ENCODE measurements at places on chromosomes 6 and 20.

DNA sequence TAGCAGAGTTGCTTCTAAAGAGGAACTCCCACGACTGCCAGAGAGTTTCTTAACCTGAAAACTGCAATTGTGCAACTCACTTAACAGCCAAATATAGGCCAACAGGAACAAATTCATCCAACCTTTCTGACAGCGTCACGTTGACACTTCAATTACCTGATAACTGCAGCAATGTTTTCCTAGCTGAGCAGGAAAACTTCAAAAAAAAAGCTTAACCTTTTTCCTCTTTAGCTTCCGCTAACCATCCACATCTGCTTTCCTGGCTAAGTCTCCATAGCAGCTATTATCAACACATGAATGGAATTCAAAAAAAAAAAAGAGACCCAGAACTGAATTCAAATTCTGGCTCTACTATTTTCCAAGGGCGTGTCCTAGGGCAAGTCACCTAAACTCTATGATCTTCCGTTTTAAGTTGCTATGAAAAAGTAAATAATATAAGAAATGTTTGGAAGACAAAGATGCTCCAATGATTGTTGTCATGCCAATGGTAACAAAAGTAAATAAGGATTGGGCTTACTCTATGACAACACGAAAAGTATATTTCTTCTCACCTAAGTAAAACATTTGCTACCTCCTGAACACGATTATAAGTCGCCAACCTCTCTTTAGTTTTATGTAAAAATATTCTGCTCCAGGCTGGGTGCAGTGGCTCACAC, 524.6 kb upstream of the JARID2 start:
- DNase-seq, result no peak

- DNase-seq, result no peak
Observed at GRCh38 chr6:84902354-84902928, 138.0 kb upstream of the TBX18 start.

- DNase-seq, result no peak
Observed at GRCh38 chr20:57111028-57111373, 155.4 kb downstream of the BMP7 start.

DNA sequence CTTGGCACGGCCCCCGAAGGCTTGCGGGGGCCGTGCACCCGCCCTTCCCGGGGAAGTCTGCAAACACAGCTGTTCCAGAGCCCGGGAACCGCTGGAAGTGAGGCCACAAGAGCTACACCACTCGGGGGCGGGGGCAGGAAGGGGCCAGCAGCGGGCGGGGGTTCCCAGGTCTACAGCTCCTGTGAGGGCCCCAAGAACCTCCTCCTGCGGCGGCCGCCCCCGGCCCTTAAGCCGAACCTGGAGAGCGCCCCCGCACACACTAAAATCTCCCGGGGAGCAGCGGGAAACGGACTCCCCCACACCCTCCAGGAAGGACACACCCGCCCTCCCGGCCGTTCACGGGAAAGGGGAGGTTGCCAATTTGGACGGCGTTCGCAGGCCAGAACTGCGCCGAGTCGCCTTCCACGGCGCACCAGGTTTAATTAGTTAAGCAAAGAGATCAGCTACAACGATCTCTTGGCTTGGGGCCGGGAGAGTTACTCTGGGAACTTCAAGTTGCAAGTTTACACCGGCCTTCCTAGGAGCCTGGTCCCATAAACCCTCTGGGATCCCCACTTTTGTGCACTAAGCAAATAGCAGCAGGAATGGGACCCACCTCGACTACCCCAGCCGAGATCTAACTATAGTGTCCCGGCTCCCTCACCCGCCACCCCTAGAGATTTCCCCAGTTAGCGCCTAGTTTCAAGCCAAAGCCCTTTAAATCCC, 1.7 kb downstream of the JAG1 start:
- peak; percentile 63 for DNase-seq

DNA sequence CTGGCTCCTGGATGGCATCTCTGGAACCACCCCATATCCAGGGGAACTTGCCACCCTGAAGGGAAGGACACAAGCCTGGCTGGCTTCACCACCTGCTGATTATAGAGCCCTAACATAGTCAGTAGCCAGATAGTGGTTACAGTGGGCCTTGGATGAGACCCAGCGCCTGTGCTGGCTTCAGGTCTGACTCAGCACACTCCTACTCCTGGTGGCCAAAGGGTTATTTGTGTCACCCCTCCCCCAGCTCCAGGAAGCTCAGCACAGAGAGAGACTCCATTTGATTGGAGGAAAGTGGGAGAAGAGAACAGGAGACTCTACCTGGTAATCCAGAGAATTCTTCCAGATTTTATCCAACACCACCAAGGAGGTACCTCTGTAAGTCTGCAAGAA, 12.8 kb downstream of the SNX14 start:
- DNase-seq, result no peak

- DNase-seq, result no peak
Observed at GRCh38 chr20:49956689-49957088, 20.5 kb downstream of the RNF114 start.

DNA sequence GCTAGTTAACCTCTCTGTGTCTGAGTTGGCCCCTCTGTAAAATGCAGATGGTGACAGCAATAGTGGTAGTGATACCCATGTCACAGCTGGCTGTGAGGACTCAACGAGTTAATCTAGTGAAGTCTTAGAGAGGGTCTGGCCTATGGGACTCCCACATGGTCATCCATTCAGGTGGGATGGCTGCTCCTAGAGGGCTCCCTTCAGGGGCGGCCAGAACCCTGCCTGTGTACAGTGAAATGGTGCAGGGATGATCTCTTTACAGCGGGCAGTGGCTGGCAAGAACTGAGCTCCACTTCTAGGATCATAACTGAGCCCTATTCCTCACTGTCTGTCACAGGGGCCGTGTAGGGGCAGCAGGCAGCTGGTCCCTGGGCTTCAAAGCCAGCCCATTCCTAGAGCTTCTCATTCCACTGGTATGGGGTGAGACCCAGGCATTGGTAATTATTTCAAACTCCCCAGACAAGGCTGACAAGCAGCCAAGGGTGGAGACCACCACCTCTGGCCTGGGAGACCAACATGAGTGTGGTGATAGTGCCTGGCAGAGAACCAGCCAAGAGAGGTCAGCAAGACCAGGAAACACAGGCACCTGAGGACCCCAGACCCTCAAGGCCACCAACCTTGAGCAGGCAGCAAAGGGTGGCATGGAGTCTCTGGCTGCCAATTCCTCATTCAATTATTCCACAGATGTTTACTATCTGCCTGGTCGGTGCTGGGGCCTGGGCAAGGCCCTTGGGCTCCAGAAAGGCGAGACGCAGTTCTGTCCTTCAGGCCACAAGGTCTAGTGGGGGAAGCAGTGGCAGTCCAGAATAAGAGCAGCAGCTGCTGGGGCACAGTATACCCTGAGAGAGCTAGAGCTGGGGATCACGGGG, 103.4 kb downstream of the MRPL14 start:
- no peak for DNase-seq

GRCh38 chr20:52896348-52896747, 75.8 kb upstream of the TSHZ2 start:
- DNase-seq, result no peak

DNA sequence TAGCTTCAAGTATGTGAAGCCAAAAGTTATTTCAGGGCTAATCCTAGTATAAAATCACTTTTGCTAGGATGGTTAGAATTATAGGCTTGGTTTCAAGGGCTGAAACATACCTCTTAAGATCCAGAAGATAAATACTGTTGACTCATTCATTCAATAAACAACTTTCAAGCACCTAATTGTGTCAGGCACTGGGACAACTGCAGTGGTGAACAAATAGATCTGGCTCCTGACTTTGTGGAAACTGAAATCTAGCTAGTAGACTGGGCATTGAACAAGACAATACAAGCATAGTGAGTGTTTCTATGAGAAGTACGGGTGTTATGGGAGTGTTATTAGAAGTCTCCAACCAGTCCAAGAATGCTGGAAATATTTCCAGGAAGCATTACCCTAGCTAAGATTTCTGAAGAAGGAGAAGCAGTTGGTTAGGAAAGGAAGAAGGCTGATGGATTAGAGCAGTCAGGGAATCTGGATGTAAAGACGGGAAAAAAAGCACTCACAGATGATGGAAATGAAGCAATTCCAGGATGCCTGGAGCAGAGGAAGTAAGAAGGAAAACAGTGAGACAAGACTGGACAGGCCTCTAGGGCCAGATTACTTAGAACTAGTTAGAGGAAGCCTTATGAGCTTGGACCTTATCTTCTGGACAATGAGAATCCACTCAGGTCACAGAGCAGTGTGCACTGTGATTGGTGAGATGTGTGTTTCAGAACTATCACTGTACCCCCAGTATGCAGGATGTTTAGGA, 132.6 kb upstream of the RAB32 start:
- DNase-seq, result no peak

GRCh38 chr20:8656335-8656734, 412.6 kb upstream of the PLCB4 start:
- DNase-seq, result no peak

DNA sequence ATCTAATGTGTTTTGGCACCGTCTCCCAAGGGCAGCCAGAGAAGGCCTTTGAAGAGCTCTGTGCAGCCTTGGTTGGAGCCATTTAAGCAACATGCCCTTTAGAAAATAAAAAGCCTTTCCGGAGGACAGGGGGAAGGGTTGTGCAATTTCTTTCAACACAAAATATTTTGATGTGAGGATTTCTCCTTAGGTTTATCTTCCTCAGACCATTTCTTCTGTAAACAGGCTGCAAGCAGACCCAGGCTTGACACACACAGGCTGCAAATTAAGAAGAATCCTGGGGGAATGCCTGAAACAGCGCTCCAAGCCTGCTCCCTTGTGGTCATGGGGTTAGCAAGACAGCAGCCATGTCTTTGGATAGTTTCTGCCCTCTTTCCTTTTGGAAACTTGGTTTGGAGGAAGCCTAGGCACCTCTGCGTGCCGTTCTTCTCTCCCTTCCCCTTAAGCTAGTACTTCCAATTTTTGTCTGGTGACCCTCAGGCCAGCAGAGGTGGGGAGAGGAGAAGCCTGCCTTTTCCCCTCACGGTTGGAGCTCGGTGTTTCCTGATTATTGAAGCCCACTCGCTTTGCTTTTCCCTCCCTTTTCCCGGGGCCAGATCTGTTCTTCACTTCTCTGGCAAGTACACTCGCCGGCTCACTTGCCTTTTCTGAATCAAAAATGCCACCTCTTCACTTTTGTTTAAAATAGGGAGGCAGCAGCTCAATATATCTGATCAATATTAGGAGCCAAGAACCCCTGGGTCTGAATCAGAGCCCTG, 39.6 kb upstream of the NOX3 start:
- DNase-seq, result no peak

GRCh38 chr20:4110885-4111284, 95.5 kb upstream of the RNF24 start:
- DNase-seq, result no peak

DNA sequence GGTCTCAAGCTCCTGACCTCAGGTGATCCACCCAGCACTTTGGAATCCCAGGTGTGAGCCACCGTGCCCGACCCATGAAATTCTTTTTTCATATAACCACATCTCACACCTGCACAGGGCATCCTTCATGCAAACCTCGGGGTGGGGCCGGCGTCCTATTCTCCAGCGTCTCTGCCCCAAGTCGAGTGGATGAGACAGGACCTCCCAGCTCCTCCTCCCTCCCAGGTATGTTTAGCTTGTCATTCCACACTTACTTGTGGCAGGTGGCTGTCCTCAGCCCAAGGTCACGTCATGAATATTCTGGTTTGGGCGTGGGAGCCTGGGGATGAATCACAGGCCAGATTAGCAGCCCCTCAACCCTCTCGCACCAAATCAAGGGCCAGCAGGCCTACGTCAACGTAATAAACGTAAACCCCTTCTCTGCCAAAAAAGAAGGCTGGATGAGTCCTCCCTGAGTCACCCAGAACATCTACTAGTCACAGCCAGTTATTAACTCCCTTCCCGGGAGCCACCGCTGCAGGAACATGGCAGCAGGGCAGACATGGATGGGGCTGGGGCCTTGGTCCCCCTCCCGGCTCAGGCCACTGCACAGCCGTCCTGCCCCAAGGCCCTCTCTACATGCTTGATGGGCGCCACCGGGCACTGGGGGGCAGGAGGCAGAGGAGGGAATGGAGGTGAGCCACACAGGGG, 91.7 kb downstream of the YTHDF1 start:
- DNase-seq, result peak; percentile 86

- DNase-seq, result no peak
Observed at GRCh38 chr6:9632026-9632425, 782.8 kb downstream of the TFAP2A start.

DNA sequence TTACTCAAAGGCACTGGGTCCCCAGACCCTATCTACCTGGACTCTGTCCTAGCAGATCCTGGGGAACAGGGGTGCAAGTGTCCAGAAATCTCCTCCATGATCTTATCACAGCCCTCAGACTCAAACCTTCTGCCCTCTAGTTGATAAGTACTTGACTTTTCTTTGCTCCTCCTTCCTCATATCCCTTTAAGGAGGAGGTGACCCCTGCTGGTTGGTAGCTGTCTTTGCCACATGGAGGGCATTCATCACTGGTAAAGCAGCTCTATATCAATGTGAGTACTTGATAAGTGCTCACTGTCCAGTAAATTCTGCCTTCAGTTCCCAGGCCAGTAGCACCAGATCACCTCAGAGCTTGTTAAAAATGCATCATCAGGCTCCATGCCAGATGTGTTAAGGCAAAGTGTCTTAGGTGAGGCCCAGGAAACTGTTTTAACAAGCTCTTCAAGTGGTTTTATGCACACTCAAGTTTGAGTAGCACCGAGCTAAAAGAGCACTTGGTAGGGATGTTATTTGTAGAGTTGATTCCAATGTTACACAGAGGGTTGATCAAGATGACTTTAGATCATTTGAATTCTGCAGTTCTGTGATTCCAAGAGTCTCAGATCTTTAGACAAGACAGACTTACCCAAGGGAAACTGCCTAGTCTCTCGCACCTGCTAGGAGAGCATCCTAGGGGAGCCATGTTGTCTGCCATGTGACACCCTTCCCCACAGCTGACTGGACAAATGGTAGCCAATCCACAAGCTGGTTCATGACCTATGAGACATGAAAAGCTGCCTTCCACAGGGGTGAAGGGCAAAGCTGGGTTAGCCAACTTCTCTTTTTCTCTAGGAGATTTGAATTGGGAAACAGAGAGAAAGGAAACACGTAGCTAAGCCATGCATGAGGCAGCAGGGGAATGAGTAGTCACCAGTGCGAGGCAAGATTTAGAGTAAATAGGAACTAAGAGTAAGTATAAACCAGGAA, 18.6 kb downstream of the TREML2 start:
- peak; percentile 55 for DNase-seq

DNA sequence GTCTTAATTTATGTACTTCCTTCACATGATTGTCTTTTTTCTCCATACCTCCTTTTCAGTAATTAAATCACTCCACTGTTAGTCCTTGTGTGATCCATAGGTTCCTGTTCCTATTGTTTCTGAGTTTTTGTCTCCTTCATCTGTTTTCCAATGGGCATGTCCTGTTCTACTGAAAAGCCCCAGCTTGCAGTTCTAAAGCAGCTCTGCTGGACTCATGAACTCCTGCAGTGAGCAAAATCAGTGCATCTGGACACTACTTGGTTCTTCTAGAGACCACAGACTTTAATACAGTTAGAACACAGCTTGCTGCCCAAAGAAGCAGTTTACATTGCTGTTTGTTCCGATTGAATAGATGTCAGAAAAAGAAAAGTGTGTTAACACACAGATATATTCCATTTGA, 593.3 kb upstream of the HS3ST5 start:
- no peak for DNase-seq

DNA sequence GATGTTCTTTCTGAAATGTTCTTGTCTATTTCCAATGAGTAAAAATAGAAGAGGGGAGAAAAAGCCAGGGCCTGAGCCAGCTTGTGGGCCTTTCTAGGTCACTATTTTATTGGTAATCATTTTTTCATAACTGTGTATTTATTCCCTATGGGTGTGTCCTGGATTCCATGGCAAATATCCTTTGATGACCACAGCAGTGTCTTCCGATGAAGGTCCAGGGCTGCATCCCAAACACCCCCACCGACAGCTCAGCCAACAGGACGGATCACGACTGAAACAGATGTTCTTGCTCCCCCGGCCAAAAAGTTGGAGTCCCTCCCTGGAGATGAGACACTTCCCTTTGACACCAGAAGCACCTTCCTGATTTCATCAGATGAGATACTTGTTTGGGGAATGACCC, 105.4 kb upstream of the PLEKHG1 start:
- no peak for DNase-seq

Data from RWPE1 (cell line).